Activated CD8-positive, alpha-beta memory T cell treated with anti-CD3 and anti-CD28 coated beads for 24 hours (primary cell): ENCODE measurements at places on chromosomes 5 and 9.

GRCh38 chr9:109344866-109345265, 24.0 kb upstream of the EPB41L4B start:
- no peak for DNase-seq

GRCh38 chr5:107666051-107666655, 4.6 kb downstream of the EFNA5 start:
- DNase-seq: no peak

GRCh38 chr9:93645149-93645889, 68.9 kb downstream of the PHF2 start:
- peak; percentile 45 for DNase-seq

DNA sequence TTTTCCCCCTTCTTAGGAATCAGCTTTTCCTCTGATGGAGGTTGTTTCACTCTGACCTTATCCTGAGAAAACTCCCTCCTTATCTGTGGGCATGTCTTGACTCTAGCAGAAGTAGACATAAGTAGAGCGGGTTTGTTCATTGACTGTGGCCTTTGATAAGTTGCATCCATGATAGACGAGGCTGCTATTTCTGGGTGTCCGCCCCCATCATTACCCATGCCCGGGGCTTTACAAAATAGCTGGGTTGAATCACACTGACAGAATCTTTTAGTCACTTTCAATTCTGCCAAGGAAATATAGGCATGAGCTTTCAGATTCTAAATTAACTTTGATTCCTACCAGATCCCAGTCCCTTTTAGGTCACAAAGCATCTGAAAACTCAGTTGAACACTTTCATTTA, 223.8 kb downstream of the SEC61B start:
- DNase-seq: no peak

DNA sequence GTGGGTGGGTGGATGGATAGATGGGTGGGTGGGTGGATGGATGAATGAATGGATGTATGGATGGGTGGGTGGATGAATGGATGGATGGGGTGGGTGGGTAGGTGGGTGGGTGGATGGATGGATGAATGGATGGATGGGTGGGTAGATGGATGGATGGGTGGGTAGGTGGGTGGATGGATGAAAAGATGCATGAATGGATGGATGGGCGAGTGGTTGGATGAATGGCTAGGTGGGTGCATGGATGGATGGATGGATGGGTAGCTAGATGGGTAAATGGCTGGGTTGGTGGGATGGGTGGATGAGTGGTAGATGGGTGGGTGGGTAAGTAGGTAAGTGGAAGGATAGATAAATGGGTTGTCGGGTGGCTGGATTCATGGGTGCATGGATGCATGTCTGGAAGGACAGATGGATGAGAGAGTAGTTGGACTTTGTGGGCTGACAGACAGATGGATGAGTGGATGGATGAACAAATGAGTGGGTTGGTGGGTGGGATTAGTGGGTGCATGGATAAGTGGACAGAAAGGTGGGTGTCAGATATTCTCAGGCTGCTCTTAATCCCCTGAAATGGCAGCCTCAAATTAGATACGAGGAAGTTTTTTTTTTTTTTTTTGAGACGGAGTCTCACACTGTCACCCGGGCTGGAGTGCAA, 100.8 kb upstream of the SARDH start:
- no peak for DNase-seq

- no peak for DNase-seq
These were observed 1208.3 kb downstream of the MAT2B start for GRCh38 chr5:164713682-164714081.

GRCh38 chr5:132526290-132526973, 16.9 kb downstream of the IL5 start:
- DNase-seq: peak; percentile 80

DNA sequence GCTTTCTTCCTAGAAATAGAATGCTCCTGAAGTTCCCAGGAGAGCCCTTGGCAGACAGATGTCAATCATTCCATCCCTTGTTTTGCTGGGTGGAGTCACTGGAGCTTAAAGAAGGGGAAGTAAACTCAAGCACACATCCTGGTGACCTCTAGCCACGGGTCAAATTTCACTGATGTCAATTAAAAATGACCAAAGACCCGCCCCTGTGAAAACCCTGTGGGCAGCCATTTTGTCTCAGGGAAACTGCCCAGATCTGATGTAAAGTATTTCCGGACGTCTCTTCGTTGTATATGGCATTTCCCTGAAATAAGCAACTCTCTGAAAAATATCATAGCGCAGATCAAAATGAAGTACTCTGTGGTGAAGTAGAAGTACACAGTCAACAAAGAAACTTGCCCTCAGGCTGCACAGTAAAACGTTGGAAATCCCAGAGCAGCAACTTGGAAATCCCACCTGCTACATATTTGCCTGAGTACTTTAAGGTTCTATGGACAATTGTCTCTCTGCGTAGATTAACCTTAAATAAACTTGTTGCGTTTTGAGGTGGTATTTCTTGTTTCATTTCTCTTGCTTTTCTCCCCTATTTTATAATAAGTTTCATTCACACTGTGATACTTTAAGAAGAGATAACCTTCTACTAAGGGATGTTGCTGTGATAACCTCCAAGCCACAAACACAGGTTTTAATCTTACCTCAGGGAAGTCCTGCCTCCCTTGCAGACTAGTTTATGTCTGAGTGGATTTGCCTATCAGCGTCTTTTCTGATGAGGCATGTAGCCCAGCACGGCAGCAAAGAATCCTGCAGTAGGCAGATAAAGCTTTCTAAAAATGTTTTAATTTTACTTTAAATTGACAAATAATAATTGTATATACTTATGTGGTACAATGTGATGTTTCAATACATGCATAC, 60.9 kb upstream of the PIP5K1B start:
- no peak for DNase-seq

DNA sequence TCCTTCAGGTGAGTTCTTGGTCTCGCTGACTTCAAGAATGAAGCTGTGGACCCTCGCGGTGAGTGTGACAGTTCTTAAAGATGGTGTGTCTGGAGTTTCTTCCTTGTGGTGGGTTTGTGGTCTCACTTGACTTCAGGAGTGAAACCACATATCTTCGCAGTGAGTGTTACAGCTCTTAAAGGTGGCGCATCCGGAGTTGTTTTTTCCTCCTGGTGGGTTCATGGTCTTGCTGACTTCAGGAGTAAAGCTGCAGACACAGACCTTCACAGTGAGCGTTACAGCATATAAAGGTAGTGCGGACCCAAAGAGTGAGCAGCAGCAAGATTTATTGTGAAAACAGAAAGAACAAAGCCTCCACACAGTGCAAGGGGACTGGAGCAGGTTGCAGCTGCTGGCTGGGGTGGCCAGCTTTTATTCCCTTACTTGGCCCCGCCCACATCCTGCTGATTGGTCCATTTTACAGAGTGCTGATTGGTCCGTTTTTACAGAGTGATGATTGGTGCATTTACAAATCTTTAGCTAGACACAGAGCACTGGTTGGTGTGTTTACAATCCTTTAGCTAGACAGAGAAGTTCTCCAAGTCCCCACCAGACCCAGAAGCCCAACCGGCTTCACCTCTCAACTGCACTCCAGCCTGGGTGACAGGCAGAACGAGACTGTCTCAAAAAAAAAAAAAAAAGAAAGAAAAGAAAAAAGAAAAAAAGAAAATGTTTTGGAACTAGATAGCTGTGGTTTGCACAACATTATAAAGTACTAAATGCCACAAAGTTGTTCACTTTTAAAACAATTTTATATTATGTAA, 9.1 kb upstream of the ERMP1 start:
- DNase-seq: peak; percentile 84

GRCh38 chr9:109499631-109500410, 1.7 kb upstream of the PTPN3 start:
- DNase-seq: no peak

GRCh38 chr5:141260458-141261237, 15.5 kb downstream of the PCDHB15 start:
- DNase-seq: no peak

DNA sequence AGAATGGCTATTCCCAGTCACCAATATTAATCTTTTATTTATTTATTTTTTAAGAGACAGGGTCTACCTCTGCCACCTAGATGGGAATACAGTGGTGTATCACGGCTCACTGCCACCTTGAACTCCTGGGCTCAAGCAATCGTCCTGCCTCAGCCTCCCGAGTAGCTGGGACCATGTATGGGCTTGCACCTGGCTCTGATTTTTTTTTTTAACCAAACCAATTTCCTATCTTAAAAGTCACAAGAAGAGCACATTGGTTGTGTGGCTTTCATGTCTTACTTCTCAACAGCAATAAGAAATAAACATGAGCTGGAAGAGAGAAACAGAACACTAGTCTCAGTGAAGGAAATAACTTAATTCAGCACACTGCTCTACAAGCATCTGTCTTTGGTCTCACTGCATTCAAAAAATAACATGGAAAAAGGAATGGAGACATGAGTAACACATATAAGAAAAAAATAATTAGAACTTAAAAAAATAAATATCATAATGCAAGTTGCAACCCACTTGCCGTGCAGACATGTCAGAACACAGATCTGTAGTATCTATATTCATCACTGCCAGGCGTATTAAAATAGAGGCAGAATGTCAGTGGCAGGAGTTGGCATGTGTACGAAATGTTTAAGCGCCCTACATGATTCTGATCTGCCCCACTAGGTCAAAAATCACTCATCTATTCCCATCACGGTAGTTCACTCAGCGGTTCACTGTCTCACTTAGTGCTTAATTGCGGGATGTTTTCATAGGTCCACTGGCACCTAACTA, 66.4 kb downstream of the EFNA5 start:
- DNase-seq: no peak

GRCh38 chr5:171080186-171080938, 218.5 kb downstream of the RANBP17 start:
- DNase-seq: no peak

DNA sequence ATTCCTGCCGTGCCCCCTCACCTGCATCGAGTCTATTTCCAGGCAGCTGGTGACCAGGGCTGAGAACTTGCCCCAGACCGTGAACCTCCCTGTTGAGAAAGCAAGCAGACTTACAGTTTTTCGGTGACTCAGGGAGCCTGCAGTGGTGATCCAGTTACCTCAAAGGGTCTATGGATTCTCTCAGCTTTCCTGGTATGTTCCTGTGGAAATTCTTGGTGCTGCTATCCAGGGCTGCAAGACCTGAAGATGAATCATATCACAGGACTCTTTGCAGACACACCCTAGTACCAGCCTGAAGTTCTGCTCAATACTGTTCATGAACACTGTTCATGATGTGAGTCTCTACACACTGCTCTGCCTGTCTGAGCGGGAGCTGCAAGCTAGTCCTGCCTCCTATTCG, 154.7 kb downstream of the WDR70 start:
- no peak for DNase-seq

DNA sequence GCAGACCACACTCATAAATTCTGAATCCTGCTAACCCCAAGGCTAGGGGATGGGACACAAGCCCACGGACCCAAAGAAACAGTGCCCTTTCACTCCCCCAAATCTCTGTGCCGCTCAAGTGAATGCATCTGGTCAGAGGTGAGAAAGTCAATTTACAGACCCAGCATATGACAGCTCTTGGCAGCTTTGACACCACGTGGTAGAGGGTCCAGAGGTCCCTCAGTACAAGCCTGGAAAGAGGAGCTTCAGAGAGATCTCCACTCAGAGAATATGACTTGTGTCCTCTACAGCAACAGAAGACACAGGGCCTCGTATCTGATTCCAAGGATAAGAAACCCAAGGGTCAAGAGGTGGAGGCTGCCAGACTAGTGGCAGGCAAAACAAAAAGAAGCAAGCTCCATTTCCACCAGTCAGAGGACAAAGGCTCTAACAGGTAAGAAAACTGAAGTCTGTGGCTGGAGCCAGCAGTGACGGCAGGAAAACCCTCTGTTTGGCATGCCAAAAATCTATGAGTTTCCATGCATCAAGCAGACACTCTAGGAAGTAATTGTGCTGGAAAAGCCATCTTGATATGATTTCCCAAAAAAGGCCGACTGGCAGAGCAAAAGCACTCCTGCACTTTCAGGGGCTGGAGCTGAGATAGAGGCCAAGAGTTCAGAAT, 138.7 kb downstream of the UGCG start:
- no peak for DNase-seq

GRCh38 chr5:151030379-151030778, 10.0 kb downstream of the GPX3 start:
- no peak for DNase-seq
